CD4-positive, alpha-beta T cell treated with Interleukin-2 at 100 ng/mL for 4 hours (primary cell): ENCODE measurements at places on chromosomes 3 and 15.

DNA sequence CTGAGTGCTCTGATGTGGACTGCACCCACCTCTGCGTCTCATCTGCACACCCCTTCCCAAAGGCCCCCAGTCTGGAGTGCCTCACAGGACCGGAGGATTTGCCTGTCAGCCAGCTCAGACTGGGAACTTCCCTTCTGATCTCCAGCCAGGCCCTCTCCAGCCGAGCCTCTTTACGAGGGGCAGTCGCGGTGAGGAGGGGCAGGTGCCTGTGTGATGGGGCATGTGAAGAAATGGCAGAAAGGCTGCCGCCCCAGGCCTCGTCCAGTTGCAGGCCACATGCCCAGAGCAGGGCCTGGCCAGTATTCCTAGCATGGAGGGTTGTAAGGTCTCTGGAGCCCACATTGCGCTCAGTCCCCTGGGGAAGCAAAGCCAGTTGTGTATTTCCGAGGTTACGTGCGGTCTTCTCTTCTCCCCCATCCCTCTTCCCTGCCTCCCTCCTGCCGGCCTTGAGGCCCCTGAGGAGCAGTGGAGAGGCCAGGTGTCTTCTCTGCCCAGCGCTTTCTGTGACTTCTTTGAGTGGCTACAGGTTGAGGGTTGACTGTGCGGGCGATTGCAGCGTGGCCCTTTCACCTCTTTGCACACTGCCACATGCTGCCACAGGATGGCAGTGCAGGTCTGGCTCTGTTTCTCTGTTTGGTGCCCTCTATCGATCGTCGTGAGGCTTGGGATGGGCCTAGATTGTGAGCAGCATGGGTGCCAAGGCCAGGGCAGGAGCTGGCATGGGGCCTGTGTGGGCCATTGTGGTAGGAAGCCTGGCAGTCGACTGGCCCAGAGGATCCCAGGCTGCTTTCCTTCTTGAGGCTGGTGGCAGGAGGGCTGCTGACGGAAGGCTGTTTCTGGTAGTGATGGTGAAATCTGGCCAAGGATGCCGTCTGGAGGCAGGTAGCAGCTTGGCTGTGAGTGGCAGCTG lies 5.3 kb downstream of the CLK3 start:
- DNase-seq: peak; percentile 79

DNA sequence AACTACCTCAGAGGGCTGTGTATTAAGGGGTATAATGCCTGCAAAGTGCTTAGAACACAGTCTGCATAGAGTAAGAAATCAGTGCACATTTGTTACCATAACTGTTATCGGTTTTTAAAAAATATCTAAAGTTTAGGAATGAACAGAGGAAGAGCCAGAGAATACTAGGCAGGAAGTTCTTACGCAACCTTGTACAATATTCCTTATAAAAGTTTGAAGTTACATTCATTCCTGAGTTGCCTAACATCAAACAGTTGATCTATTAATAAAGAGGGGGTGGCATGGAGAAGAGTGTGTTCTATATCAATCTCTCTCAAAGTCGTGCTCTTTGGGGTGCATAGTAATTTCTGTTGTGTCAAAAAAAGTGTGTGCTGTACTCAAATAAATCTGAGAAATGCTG lies 22.0 kb upstream of the PHLDB2 start:
- no peak for DNase-seq

DNA sequence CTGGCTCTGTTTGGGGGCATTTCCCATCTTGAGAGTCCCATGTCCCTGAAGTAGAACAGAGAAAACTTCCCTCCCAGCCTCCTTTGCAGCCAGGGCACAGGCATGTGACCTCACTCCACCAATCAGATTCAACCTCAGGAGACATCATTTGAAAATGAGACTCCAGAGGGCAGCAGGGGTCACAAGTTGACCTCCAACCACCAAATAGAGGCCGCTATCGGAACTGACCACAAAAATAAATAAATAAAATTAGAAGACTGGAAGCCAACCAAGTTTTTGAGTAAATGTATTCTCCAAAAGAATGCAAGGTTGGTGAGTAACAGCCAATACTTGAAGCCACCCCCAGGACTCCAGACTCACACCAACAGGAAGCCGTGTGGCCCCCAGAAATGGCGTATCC lies 106.5 kb downstream of the CHSY1 start:
- no peak for DNase-seq

DNA sequence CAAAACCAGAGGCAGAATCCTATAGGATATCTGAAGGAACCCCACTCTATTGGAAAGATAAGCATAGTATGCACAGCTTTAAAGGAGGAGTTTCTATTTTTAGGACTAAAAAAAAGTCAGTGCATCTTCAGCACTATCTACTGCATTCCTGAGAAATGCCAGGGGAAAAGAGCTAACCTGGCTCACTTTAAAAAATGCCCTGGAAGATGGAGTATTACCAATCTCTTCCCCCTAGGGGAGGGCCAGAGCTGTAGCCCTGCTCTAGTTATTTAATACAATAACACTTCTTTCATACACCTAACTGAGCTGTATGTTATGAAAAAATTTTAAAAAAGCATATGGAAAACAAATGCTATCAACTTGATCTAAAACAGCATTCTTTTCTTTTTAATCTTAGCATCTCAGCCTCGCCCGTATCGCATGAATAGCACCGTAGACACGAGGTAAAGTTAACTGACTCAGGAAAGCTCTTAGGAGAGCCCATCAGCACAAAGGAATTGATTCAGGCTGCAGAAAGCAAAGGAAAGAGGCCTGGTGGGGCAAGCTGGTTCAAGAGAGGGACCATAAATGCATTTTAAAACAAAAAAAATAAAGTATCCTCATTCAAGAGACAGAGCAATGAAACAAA lies 50.2 kb downstream of the TGM4 start:
- no peak for DNase-seq

GRCh38 chr3:17125738-17126442 lies 241.1 kb downstream of the PLCL2 start:
- no peak for DNase-seq

- DNase-seq: no peak
Measured at GRCh38 chr3:159200176-159200575, 398.3 kb downstream of the MFSD1 start.

DNA sequence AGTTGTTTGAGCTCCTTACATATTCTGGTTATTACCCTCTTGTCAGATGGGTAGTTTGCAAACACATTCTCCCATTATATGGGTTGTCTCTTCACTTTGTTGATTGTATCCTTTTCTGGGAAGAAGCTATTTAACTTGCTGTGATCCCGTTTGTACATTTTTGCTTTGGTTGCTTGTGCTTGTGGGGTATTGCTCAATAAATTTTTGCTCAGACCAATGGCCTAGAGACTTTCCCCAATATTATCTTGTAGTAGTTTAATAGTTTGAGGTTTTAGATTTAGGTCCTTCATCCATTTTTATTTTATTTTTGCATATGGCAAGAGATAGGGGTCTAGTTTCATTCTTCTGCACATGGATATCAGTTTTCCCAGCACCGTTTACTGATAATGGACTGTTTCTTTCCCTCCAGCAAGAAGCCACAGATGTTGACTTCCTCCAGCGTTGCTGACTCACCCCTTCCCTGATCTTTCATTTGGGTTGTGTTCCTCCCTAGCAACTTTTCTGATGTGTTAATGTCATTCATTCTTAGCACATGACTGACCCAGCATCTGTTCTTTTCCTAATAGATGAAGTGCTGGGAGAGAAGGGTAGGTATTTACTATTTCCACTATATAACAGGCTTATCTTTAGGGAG lies 166.7 kb upstream of the SGO1 start:
- DNase-seq: no peak

GRCh38 chr3:46406443-46406787 lies 451 bp downstream of the CCR5AS start:
- DNase-seq: peak; percentile 10

DNA sequence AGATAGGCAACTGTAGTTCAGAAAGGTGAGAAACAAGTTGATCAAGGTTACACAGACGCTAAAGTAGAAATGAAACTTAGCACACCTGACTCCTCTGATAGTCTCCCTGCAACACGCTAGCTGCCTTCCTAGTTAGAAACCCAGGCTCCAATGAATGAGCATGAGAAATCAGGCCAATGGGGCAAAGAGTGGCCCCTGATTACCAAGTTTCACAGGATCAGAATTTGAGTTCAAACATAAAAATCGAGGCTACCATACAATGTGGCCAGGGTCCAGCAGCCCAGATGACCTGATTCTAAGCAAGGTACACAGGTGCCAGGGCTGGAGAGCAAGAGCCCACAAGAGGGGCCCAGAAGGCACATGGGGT lies 7.7 kb downstream of the PLD1 start:
- DNase-seq: no peak

DNA sequence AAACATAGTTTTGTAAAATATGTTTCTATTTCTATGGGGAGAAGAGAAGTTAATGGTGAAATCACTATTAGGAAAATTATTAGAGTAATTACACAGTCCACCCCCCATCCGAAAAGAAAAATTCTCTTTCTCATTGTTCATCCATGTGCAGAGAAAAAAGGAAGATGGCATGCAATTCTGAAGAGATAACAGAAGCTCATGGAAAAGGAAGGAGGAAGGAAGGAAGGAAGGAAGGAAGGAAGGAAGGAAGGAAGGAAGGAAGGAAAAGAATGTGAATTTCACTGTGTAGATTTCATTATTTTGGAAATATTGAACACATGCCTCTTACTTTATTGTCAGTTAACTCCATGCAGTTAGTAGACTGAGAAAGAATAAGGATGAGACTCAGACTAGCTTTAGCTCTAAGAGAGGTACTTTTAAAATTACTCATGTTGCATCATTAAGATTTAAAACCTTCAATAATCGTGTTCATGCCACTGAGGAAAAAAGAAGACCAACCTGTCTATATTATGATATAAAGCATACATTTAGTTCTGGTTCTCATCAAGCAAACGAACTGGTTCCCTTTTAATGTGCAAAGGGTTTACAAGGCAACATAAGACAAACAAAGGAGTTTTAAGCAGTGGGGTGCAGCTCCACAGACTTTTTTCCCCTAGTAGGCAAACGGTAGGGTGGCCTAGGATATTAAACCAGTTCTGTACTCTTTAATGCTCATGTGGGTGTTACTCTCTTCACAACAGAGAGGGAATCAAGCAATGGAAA lies 379.6 kb downstream of the FOXP1 start:
- DNase-seq: no peak

DNA sequence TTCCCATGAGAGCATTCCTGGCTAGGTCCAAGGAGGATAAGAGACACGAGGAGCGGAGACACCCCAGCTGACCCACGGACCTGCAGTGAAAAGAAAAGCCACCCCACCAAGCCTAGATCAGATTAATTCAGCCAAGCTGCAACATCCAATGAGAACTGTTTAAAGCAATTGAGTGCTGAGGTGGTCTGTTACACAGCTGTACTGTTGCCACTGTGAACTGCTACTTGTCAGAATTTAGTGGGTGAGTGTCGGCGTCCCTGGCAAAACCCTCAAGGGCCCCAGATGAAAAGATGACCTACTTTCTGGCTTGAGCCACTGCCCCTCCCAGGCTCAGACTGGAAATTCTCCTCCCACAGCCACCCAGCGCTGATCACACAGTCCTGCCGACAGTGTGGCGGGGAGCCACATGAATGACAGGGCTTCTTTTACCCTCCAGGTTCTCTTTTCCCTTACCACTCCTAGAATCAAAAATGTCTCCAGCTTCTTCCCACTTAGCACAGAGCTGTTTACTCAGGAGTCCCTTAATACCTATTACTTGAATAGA lies 26.4 kb upstream of the KBTBD12 start:
- no peak for DNase-seq

DNA sequence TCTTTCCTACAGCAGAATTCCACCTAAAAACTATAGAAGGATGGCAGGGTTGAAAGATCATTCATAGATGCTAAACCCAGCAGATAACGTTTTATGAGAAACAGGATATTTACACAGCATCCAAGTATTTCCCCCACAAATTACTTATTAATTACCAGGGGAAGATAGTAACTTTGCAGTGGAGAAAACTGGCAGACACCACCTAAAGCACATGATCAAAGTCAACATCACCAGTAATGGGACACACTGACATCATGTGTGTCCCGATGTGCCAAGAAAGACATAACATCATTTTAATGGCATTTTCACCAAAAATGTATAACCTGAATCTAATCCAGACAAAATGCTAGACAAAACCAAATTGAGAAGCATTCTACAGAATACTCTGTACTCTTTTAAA lies 220.4 kb upstream of the THBS1 start:
- DNase-seq: no peak

GRCh38 chr3:105466495-105467404 lies 100.0 kb downstream of the ALCAM start:
- no peak for DNase-seq

GRCh38 chr3:53491276-53491675 lies 3.1 kb upstream of the CACNA1D start:
- no peak for DNase-seq

DNA sequence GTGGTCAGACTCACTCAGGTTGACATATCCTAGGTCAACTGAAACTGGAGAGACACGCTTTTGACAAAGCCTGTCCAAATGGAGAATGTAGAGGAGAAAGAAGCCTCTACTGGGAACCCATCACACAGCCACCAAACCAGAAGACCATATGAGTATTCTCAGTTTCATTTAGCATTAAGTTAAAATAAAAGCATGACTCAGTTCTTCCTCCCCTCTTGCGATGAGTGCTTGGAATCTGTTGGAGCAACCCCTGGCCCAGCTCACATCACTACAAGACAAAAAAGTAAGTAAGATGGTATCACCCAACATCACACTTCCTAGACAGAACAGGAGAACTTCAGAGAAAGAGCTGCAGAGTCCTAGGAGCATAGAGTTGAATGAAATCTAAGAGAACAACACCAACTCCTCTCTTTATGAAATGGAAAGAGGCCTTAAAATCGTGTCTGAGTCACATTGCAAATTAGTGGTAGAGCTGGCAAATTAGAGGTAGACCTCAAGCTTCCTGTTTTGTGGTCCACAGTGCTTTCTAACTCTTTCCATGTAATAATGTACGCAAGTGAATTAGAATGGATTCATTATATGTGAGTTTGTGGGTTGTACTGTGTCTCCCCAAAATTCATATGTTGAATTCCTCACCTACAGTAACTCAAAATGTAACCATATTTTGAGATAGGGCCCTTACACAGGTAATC lies 51.2 kb downstream of the FGF12 start:
- no peak for DNase-seq

DNA sequence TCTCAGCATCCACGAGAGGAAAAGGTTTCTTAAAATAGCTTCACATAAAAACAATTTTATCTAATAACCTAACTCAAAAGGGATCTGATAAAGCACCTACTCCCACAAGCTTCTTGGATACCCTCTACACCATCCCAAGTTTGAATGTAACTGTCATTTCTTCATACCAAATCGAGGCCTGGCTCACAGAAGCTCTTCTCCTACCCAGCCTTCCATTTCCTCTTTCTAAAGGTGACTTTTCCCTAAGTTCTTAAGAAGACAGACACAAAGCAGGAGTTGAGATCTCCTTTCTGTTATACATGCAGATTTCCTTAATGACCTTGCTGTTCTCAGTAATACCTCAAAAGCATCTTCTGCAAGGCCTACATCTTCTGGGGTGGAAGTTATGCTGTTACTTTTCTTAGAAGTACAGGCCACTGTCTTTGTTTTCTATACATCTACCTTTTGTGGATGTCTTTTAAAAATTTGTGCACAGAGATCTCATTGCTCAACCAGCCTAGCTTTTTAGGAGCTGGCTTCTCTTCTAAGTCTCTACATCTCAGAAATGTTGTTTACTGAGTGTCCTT lies 3.4 kb upstream of the LRRIQ4 start:
- no peak for DNase-seq
